NCI-H2081 (cell line): ENCODE measurements at places on chromosomes 11 and 22.

DNA sequence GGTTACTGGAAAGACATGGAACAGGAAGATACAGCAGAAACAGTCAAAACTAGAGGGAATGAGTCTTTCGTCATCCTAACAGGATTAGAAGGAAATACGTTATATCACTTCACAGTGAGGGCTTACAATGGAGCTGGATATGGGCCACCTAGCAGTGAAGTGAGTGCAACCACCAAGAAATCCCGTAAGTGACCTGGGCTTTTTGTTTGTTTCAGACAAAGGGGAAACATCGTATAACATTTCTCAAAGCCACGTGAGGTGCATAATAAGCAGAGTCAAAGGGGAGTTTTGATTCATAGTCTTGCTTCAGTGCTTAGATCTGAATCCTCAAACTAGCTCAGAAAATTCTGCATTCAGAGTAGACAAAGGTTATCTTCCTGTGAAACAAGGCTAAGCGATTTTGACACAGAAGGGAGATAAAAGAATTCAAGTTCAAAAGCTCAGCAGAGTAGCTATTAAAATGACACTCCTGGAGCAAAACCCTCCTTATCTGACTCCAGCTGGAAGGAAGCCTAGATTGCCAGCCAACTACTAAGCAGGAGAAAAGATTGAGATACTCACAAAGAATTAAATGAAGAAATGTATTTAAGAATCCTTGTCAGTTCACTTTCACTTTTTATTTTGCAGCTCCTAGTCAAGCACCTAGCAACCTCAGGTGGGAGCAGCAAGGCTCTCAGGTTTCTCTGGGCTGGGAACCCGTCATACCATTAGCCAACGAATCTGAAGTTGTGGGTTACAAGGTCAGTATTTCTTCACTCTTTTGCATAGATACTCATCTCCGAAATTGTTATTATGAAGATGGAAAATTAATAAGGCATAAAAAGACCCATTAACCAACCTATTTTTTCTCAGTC is 346.4 kb upstream of the ARHGAP42 start:
- no peak for DNase-seq

DNA sequence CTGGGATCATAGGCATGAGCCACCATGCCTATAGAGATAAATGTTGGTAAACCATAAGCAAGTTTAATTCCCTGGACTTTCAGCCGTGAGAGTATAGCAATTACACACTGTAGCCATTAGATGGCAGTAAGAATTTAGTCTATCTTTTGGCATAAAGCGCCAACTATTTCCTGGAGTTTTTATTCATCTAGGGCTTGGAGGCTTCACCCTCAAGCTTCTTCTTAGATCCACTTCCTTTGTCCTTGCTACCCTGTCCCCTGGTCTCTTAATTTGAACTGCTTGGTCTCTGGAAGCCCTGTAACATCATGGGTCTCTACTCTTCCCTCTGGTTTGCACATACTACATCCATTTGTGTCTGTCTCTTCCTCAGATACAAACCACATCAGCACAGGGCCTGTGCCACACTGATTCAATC is 38.2 kb downstream of the OR10A6 start:
- DNase-seq, result peak; percentile 45

DNA sequence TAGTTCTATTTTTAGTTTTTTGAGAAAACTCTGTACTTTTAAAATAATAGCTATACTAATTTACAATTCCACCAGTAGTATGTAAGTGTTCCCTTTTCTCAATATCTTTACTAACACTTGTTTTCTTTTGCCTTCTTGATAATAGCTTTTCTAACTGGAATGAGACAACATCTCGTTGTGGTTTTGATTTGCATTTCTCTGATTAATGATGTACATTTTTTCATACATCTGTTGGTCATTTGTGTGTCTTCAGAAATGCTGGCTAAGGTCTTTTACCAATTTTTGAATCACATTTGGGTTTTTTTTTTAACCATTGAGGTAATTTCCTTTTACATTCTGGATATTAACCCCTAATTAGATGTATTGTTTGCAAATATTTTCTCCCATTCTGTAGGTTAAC is 258.9 kb downstream of the DYNC2H1 start:
- DNase-seq, result no peak

GRCh38 chr22:30332994-30333706 is 6.4 kb upstream of the TBC1D10A start:
- DNase-seq, result no peak

GRCh38 chr11:64341851-64342791 is 2.1 kb downstream of the CCDC88B start:
- DNase-seq, result peak; percentile 76

GRCh38 chr22:39856588-39856987 is 37.0 kb downstream of the ENTHD1 start:
- no peak for DNase-seq

- DNase-seq, result no peak
Measured at GRCh38 chr11:12137938-12138731, 27.7 kb downstream of the MICAL2 start.

GRCh38 chr11:1571760-1572196 is 293 bp downstream of the DUSP8 start:
- DNase-seq, result no peak

- DNase-seq, result no peak
Measured at GRCh38 chr11:84887055-84887629, 740.0 kb downstream of the DLG2 start.

DNA sequence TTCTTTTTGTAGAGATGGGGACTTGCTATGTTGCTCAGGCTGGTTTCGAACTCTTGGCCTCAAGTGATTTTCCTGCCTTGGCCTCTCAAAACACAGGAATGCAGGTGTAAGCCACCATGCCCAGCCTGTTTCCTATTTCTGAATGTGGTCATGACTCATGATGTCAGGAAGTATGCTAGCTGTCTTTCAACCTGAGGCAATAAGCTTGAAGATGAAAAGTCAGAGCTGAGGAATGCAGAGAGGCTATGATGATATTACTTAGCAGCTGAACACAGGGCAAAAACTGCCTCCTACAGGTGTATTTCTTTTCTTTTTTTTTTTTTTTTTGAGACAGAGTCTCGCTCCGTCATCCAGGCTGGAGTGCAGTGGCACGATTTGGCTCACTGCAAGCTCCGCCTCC is 9.0 kb upstream of the NUCB2 start:
- DNase-seq, result no peak

GRCh38 chr11:64729851-64730382 is 6.9 kb upstream of the NRXN2 start:
- no peak for DNase-seq

GRCh38 chr11:6397156-6397555 is 6.9 kb downstream of the SMPD1 start:
- no peak for DNase-seq

- no peak for DNase-seq
Measured at GRCh38 chr22:30408388-30409102, 11.7 kb downstream of the SEC14L2 start.

- DNase-seq, result no peak
Measured at GRCh38 chr11:135075740-135076139, 663.7 kb upstream of the B3GAT1 start.

GRCh38 chr22:47422736-47423135 is 660.3 kb downstream of the TBC1D22A start:
- no peak for DNase-seq

- DNase-seq, result no peak
Measured at GRCh38 chr11:122833846-122834464, 4.3 kb upstream of the CRTAM start.

- no peak for DNase-seq
Measured at GRCh38 chr11:60971520-60971919, at the start of gene CD6. Gene CD6 (plus strand): TSS chr11:60971680. CDS start chr11:60971866, 186 bp downstream.

DNA sequence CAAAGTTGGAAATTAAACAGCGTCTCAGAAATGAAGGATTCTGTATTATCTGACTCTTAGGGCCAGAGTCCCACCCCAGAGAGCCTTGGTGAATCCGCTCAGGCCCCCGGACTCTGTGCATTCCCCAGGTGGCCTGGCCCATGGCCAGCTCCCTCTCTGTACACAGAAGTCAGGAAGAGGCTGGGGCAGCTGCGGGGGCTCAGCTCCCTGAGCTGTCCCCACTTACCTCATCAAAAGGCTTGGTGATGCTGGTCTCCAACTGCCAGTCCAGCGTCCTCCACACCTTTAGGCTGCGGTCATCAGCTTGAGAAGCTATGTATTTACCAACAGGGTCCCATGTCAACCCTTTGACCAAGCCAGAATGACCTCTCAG is 35.0 kb downstream of the HIRA start:
- no peak for DNase-seq

- DNase-seq, result no peak
Measured at GRCh38 chr11:44999068-44999467, 48.4 kb upstream of the TP53I11 start.

- peak; percentile 58 for DNase-seq
Measured at GRCh38 chr11:109783840-109784239, 309.4 kb upstream of the ZC3H12C start.

GRCh38 chr22:27311698-27312550 is 489.6 kb downstream of the MN1 start:
- no peak for DNase-seq

DNA sequence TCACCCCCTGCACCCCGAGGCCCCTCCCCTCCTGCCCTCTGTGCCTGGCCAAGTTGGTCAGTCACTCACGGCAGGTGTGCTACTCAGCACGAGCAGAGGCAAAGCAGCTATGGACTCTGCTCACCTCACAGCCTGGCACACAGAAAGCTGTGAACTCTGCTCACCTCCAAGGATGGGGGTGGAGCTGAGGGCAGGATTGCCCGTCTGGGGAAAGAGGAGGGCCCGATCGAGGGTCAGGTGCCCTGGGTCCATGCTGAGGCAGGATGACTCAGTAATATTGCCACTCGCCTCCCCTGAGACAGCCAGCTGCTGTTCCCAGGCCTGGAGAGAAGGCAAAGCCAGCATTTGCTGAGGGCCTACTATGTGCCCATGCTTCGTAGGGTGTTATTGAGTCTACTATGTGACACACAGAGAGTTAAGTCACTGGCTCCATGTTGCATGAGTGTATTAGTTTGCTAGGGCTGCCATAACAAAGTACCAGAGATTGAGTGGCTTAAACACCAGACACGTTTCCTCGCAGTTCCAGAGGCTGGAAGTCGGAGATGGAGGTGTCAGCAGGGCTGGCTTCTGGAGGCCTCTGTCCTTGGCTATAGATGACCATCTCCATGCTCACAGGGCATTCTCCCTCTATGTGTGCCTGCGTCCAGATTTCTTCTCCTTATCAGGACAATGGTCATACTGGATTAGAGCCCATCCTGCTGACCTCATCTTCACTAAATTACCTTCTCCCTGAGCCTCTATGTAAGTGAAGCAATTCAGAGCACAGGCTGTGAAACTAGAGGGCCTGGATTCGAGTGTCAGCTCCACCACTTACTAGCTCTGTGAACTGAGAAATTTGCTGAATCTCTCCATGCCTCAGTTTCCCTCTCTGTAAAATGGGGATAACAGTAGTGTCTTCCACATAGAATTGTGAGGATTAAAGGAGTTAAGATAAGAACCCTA is 13.2 kb upstream of the TSKU start:
- no peak for DNase-seq

DNA sequence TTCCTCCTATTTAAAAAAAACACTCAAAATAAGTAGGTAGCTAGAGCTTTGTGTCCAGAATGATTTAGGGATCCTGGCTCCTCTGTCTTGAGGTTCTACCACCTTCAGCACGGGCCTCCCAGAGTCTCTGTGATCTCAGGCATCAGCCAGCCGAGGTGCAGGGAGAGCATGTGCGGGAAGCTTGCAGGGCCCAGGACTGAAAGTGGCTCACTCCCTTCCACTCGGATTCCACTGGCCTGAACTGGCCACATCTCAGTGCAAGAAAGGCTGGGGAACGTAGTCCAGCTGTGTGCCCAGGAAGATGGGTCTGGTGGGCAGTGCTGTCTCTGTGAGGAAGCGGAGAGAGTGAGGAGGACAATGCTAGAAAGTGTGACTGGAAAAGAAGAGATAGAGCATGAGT is 68.3 kb upstream of the MYOD1 start:
- no peak for DNase-seq

DNA sequence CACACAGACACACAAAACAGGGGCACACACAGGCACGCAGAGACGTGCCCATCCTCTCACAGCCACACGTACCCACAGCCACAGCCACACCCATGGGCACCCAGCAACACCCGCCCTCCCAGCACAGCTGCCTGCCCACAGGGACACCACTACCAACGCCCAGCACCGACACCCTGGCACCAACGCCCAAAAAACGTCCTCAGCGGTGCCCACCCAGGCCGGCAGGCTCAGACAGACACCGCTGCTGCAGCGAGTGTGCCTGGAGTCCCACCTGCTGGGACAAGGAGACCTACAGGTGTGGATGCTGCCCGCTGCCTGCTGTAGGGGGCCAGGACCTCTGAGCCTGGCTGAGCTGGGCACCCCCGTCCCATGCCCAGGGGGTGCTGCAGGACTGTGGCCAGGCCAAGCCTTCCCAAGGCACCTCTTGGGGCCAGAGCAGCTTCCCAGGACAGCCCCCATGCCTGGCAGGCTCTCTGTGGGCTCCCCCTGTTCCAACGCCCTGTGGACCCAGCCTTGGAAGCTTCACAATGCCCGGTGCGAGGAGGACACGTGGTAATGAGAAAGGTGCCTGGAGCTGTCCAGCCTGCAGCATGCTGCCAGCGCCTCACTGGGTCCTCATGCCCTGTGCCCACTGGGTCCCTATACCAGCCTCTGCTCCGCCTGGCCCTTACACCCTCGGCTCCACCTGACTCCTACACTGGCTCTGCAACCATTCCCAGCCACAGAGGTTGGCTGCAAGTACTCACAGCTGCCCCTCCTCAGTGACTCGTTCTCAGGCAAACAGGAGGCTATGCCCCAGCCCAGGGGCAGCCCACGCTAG is 45.8 kb upstream of the TH start:
- no peak for DNase-seq

GRCh38 chr11:95119361-95120060 is 29.9 kb downstream of the ENDOD1 start:
- no peak for DNase-seq

GRCh38 chr22:36303115-36303467 is 50.2 kb downstream of the APOL1 start:
- DNase-seq, result no peak

DNA sequence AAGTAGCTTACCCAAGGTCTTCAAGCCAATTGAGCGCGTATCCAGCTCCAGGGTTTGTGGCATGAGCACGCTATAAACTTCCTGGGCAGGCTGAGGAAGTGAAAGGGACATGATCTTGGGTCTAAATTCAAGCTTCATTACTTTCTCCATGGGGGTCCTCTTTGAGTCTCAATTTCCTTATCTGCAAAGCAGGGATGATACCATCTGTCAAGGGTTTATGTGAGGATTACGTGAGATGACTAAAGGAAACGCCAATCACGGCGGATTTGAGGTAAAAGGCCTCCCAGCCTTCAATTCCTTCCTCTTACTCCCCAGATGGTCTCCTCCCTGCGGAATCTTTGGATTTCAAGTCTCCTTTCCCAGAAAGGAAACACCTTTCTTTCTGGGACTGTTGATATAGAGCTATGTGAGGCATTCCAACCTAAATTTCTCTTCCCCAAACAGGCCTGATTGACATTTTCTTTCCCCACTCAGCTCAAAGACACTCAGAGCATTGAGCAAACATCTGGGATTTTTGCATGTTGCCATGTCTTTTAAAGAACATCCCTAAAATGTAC is 474.4 kb downstream of the INSC start:
- DNase-seq, result no peak
